ENCODE measurements at places on chromosomes 2 and 18.

- DNase-seq: no peak
These were observed 18.8 kb upstream of the FOSL2 start for GRCh38 chr2:28373854-28374253.

- DNase-seq: no peak
These were observed 216.3 kb downstream of the ANAPC1 start for GRCh38 chr2:111667542-111668273.

GRCh38 chr2:68709421-68709911, 25.1 kb upstream of the ARHGAP25 start:
- DNase-seq: peak; percentile 40

GRCh38 chr2:99936065-99936464, 206.3 kb downstream of the AFF3 start:
- no peak for DNase-seq

GRCh38 chr18:34364699-34365098, 140.0 kb upstream of the NOL4 start:
- DNase-seq: no peak

GRCh38 chr2:190701586-190701985, 52.7 kb downstream of the NAB1 start:
- DNase-seq: no peak

DNA sequence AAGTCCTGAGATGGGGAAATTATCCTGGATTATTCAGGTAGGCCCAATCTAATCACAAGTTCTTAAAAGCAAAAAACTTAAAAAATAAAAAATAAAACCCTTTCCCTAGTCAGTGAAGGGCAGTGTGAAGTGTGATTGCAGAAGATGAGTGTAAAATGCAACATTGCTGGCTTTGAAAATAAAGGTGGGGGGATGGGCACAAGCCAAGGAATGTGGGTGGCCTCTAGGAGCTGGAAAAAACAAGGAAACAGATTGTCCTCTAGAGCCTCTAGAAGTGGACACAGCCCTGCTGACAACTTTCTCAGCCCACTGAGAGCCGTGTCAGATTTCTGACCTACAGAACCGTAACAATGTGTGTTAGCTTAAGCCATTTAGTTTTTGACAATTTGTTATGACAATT, 184.3 kb upstream of the HNRNPA3 start:
- DNase-seq: no peak

DNA sequence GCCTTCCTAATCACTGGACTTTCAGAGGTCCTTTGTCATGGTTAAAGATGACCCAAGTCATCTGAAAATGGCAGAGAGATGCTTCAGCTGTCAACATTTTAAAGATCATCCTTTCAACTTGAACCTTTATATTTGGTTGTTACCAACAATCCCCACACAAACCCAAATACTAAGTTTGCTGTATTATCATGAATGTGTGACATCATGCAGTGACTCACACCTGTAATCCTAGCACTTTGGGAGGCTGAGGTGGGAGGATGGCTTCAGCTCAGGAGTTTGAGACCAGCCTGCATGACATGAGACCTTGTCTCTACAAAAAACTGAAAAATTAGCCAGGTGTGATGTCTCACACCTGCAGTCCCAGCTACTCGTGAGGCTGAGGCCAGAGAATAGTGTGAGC, 55.2 kb upstream of the NRP2 start:
- no peak for DNase-seq

GRCh38 chr2:75612108-75612861, 34.3 kb upstream of the MRPL19 start:
- DNase-seq: no peak

- no peak for DNase-seq
These were observed 130.7 kb downstream of the UBE2E3 start for GRCh38 chr2:181111059-181111458.

GRCh38 chr18:79576686-79577351, 102.8 kb upstream of the CTDP1 start:
- no peak for DNase-seq

GRCh38 chr2:238237431-238238135, 2.3 kb downstream of the HES6 start:
- no peak for DNase-seq

GRCh38 chr2:182080493-182080892, 94.8 kb downstream of the PPP1R1C start:
- no peak for DNase-seq

DNA sequence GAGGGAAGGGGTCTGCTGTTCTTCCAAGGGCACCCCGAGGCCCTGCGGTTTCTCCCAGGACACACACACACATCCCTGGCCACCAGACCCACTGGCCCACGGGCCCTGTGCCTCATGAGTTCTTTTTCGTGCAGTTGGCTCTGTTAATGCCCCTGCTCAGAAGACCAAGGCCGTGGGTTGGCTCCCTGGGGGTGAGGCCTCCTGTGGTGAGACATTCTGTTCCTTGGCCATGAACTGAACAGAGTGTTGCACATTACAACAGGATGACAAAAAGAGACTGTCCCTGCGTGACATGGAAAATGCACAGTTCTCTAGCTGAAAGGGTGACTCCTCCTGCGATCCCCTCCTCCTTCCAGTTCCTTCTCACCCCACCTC, 30.7 kb downstream of the SH2D6 start:
- no peak for DNase-seq

DNA sequence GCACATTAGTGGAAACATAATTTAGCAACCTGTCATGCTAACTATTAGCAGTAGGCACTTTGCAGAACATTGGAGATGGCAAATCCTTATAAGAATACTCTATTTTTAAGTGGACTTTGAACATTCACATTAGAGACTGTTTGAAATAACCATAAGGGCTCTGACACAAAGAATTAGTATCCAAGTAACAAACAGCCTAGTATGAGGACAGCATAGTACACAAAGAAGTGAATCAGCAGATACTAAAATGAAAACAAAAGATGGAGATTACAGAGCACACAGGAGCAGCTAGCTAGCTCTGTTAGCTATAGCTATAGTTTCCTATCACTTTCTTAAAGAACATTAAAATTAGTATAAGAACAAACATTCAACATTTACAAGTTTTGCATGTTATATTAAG, 256.3 kb upstream of the SPOPL start:
- DNase-seq: no peak

DNA sequence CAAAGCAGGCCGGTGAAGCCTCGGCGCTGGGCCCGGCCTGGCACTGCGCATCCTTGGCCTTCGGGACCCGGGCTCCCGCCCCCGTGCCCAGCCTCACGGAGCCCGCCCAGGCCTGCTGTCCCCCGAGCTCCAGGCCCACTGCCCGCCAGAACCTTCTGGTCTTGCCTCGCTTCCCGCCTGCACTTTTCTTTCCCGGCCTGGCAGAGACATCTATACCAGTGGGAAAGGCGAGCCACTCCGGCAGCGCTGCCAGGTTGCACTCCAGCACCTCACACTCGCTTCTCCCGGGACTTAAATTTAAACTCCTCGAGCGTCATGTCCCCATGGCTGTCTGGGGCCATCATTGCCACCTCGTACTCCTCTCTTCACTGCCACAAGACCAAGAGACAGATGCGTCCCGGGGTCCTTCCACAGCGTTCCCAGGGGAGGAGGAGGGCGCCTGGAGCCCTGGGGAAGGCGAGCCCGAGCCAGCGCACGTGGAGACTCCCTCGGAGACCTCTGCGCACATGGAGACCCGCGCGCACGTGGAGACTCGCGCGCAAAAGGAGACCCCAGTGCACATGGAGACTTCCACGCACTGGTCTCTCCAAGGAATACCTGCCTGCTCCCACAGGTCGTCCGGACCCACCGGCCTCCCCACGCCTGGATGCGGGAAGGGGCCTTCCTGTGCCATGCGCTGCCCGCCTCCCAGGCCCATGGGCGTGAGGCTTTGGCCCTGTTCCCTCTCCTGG, 253.1 kb upstream of the SALL3 start:
- DNase-seq: no peak

DNA sequence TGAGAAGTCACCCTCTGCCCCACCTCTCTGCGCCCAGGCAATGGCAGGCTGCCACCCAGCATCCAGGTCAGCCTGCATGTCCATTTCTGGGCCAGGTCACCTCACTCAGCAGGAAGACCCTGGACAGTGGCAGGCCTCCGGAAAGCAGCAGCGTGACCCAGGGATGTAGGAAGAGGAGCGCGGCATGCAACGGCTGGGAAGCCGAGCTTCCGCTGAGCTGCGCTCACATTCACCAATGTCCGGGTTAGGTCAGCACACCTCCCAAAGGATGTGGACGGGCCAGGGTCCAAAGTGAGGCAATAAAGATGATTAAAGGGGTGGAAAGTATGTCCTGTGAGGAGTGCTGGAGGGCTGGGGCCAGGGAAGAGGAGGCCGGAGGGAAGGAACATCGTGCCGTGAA, 174.5 kb downstream of the CTIF start:
- DNase-seq: no peak

DNA sequence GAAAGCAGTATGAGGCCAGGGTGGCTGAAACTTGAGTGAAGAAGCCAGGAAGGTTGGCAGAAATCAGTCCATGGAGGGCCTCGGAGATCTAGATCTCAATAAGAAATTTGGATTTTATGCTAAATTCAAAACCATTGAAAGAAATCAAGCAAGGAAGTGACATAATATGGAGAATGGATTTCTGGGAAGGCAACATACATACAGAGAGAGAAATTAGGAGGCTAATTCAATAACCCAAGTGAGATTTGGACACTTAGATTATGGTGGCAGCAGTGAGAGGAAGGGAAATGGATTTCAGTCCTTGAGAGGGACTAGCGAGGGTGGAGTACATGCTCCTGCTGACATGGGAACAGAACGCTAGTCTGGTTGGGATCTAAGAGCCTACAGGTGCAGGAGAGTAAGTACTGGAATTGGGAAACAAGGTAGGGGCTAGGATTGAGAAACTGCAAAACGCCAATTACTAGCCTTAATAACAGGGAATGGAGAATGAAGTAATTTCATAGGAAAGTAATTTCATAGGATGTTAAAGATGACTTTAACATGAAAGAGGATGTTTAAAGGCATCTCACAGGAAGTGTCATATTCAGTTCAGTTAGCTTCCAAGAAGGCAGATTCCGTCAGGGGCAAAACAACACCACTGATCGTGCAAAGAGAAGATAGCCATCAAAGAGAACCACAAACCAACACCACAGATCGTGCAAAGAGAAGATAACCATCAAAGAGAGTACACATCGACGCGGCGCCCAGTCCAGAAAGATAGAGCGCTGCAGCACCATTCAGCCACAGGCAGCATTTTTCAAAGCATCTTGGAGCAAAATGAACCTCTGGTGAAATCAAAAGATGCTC, 27.2 kb downstream of the CDKL4 start:
- peak; percentile 89 for DNase-seq

GRCh38 chr18:11736656-11737055, 47.6 kb downstream of the GNAL start:
- no peak for DNase-seq

DNA sequence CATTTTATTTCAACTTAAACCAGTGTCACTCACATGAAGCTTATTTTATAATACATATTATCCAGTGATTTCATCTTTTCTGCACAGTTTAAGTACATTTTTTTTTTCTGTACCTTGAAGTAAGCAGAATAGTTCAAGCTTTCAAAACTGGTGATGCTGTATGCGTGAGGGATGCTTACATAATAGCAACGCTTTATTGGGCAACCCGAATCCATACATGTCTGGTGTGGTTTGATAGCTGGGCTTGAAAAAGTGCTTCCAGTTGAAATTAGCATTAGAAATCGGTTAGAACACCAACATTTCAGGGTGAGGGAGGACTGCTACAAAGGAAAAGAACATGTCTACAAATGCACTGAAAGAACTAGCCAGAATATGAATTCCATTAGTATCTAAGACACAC, 117.4 kb downstream of the MBP start:
- DNase-seq: no peak

DNA sequence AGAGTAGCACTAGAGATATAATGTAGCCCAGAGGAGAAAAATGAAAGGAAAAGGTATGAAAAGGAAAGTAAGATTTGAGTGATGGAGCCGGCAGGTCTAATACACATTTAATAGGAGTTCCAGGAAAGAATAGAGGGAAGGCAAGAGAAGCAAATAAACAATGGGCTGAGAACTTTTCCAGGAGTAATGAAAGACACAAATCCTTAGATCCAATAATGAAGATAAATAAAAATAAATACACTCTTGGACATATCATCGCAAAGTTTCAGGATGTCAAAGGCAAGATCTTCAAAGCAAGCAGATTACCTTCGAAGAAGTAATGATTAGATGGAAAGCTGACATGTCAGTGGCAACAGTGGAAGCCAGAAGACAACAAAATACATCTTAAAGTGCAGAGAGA, 102.0 kb upstream of the YWHAQ start:
- DNase-seq: no peak

- no peak for DNase-seq
These were observed 35.6 kb downstream of the PPP3R1 start for GRCh38 chr2:68216454-68217310.

DNA sequence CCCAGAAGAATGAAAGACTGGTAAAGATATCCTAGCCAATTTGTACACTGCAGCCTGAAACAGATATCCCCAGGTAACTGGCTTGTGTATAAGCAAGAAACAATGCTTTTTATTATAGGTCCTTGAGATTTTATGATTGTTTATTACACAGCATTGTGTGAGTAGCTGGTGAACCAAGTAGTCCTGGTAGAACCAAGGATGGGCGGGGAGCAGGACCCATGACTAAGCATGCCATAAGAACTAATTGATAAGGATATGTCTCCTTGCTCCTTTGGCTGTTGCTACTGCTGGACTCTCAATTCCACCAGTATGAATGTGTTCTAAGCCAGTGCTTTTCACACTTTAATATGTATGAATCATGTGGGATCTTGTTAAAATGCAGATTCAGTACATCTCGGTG, 12.3 kb upstream of the ALMS1 start:
- no peak for DNase-seq

GRCh38 chr18:23213200-23213599, 77.9 kb downstream of the CABLES1 start:
- DNase-seq: no peak

DNA sequence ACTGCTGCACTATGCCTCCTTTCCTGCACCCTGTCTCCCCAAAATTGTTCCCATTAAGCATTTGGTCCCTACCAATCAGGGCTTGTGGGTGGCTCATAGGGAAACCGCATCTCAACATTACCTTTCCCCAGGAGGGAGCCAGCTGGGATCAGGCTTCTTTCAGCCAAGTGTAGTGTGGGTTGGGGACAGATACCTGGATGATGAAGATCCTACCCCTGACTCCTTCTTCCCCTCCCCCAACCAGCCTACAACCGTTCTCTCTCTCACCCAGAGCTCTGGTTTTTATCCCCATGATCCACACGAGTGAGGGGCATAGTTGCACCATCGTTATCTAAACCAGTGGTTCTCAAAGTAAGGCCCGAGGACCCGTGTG, 40.0 kb downstream of the ACOXL start:
- no peak for DNase-seq

- no peak for DNase-seq
These were observed 236.8 kb upstream of the TNP1 start for GRCh38 chr2:217096474-217097225.

DNA sequence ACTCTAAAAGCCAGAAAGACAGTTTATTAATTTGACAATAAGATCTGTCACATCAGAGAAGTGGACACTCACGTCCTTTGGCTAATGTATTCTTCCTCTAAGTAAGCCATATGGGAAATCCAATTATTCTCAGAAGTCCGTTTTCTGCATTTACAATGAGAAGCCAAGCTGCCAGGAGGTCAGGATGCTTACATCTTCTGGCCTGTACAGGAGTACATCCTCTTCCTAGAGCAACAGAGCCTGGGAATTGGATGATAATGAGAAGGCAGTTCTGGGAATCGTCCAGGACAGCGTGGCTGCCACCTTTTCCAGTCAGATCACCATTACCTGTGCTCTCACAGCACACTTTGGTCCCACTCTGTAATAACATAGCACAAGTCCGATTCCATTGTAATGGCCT, 5.2 kb downstream of the RAPGEF4 start:
- DNase-seq: no peak
